ENCODE measurements at places on chromosomes 1 and 21. TPM values are rescaled to one million over a fixed set of nuclear protein-coding genes. Genes with fewer than 3 reads are reported as not detected.
A peak's percentile ranks its signal among the peaks of the same experiment; 100 is the strongest.

GRCh38 chr1:93433407-93433961, 14.4 kb upstream of the FNBP1L start:
- no peaks in the 10 kb centered on the region for H3K27me3 ChIP-seq
- H3K4me3 ChIP-seq, result no peak overlapping the region
- no peak for DNase-seq
- no peak overlapping the region for H3K27ac ChIP-seq
- no peaks in the 10 kb centered on the region for H3K4me1 ChIP-seq

The LIX1L gene
- total RNA-seq, result 44.0 TPM

DNA sequence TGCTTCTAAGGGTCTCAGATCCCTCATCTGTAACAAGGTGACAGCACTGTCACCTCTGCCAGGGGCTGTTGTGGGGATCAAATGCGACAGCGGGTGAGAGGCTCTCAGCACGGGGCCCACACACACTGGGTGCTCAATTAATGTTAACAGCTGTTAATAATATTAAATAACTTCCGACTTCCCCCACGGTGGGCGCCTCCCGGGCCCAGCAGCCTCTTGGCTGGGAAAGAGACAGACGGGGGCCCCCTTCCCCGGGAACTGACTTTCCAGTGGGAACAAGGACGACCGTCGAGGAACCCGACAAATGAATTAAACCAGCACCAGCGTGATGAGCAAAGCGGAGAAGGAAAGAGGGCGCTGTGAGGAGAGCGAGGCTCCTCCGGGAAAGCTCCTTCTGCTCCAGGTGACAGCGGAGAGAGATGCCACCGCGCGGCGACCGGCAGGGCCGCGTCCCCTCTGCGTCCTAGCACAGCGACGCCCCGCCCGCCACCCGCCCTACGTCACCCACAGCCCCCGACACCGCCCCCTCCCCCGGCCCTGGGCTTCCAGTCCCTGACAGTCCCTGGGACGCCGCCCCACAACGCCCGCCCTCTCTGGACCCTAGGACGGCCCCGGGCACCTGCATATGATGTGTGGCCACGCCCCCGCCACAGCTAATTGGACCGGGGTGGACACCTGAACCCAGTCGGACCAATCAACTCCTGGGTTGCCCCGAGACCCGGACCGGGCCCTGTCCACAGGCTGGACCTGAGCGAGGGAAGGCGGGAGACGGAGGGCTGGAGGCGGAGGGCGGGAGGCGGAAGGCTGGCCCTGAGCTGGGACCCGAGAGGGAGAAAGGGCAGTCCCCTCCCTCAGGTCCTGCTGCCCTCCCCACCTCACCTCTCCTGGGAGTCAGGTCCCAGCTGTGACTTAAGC, 38.2 kb downstream of the MATN1 start:
- no peaks in the 10 kb centered on the region for H3K4me1 ChIP-seq
- H3K4me3 ChIP-seq, result peak overlapping the region; percentile 20
- no peaks in the 10 kb centered on the region for H3K36me3 ChIP-seq
- H3K27me3 ChIP-seq, result peaks cover 10% of the 10 kb centered on the region

- no peak for DNase-seq
- H3K27ac ChIP-seq, result no peak overlapping the region
- H3K4me1 ChIP-seq, result no peaks in the 10 kb centered on the region
- H3K36me3 ChIP-seq, result no peaks in the 10 kb centered on the region
- H3K4me3 ChIP-seq, result no peak overlapping the region
These were observed 95.8 kb upstream of the HOOK1 start for GRCh38 chr1:59718989-59719360.

DNA sequence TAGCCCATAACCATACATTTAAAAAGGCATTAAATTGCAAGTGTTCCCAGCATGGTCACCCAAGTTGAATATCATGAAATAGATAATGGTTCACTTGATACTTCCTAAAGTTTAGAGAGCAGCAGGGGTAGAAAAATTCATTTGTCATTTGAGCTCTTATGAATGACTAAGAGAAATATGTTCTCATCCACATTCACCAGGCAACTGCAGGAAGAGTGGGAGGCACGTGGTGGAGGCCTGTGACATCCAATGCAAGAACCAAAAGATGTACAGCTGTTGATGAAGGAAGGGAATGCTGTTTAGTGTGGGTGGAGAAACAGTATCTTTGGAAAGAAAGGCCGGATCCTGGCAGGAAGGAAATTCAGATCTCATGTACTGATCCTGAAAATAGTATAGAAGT, 473.1 kb downstream of the ADGRL2 start:
- no peak overlapping the region for H3K27ac ChIP-seq
- H3K27me3 ChIP-seq, result no peaks in the 10 kb centered on the region
- no peaks in the 10 kb centered on the region for H3K4me1 ChIP-seq
- H3K36me3 ChIP-seq, result no peaks in the 10 kb centered on the region
- no peak for DNase-seq
- no peak overlapping the region for H3K4me3 ChIP-seq

The VN1R5 gene
- not detected for total RNA-seq

- no peak overlapping the region for H3K27ac ChIP-seq
- no peak overlapping the region for H3K4me3 ChIP-seq
- H3K4me1 ChIP-seq, result no peaks in the 10 kb centered on the region
- no peaks in the 10 kb centered on the region for H3K36me3 ChIP-seq
These were observed 9.6 kb upstream of the FABP3 start for GRCh38 chr1:31382379-31382989.

DNA sequence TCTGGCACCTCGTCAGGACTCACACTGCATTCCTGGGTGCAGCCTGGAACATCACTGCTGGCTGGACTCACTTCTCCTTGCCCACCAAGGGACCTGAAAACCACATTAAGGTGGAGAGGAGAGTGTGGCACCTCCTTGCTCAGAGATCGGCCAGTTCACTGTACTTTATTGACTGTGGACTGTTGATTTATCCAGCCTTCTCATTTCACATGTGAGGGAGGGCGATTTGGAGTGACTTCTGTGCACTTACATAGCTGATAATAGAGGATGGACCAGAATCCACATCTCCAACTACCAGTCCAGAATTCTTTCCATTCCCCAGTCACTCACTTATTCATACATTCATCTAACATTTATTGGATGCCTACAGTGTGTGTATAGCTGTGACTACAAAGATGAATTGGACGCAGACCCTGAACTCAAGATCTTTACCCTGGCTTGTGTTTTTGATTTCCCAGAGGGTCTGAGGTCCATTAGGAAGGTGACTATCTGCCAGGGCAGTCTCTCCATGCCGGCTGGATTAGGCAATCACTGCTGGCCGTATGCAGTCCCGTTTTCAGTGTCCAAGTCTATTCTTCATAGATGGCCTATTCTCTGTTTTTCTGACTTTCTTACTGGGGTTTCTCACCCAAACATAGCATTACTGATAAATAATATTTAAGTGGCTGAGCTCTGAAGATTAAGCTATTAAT, 233.5 kb upstream of the SGIP1 start:
- no peaks in the 10 kb centered on the region for H3K27me3 ChIP-seq
- H3K4me1 ChIP-seq, result no peaks in the 10 kb centered on the region
- no peak for DNase-seq
- H3K36me3 ChIP-seq, result no peaks in the 10 kb centered on the region
- H3K27ac ChIP-seq, result peak overlapping the region; percentile 11
- H3K4me3 ChIP-seq, result no peak overlapping the region

DNA sequence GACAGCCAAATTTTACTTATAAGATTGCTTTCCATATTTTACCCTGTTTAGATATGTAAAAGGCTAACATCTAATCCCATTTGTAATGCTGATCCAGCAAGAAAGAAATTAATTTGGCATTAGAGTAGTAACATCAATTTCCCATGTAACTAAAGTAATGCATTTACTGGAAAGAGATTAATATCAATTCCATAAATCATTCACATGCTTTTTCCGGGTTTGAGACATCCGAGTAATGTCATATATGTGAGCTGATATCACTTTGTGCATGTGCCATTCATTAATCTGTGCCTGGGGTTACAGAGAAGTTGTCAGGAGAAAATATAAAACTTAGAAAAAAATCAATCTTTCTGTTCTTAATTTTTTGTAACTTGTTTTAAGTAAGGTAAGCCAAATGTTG, 206.1 kb downstream of the AGBL4 start:
- no peaks in the 10 kb centered on the region for H3K27me3 ChIP-seq
- no peak for DNase-seq
- H3K36me3 ChIP-seq, result no peaks in the 10 kb centered on the region
- H3K4me1 ChIP-seq, result no peaks in the 10 kb centered on the region
- H3K27ac ChIP-seq, result no peak overlapping the region
